ENCODE measurements at places on chromosomes 12 and 14.

DNA sequence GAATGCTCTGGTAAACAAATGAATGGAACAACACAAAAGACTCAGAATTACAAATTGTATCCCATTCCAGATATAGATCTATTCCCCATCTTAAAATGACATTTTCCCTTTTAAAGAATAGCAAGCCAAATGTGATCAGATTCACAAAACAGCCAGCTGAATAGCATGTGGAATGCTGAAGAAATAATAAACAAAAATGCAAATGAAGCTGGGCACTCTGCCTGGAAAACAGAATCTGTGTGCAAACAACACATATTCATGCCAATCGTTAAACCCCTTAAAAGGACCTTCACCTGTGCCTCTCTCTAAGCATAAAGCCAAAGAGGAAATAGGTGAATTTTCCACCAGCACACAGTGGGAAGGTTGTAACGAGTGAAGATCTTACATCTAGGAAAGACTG is 67.9 kb upstream of the PDZRN4 start:
- DNase-seq = no peak

GRCh38 chr12:90226211-90226610 is 517.6 kb upstream of the ATP2B1 start:
- no peak for DNase-seq

DNA sequence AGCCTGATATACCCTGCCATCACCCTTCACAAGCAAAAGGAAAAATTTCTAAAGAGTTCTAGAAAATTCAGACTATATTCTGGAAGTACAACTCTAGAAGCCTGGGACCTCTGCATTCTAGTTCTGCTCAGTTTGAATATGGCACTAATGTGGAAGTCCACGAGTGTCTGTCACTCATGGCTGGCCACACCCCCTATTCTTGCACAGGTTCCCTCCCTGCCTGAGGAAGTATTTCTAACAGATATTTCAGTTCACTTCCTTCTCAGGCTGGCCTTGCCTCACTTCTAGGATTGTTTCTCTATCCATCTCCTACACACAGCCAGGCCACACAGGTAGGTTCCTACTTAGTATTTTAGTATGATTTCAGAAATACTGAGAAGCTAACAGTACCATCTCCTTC is 67.4 kb downstream of the PHLDA1 start:
- DNase-seq = no peak

DNA sequence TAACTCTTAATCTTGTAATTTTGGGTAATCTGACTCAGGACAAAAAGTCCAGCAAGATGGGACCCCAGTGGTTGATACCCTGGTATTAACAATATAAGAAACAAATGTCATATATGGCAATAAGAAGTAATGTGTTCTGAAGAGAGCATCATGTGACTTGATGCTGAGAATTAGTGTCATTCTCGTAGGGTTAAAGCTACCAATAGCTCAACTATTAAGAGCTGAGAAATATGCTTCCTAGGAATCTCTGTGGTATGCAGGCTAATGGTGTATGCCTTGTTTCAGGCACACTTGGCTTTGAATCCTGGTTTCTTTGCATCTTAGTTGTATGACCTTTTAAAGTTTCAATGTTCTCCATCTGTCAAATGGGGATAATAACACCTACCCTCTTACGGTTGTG is 9.1 kb downstream of the MYRFL start:
- DNase-seq = no peak

DNA sequence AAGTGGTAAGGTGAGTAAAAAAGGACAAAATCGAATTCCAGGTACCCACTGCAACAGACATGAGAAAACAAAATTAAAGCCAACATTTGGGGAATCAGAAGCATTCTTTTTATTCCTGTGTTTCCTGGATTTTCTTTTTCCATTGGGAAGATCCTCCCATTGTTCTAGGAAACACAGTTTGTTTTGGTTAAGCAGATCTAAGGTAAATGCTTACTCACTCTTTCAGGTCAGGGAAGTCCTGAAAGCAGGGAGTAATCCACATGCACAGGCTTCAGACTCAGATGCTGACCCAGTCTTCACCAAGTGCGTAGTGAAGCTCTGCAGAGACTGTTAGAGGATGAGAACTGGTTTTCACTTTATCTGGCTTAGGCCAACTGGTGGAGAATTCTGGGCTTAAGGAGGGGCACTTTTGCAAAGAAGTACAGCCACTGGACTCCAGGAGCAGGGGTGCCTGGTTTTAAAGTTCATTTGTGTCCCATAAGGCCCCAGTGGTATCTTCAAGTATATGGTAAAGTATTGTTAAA is 57.7 kb downstream of the RPAP3 start:
- DNase-seq = no peak
